ENCODE measurements at places on chromosomes 4 and X. TPM values are rescaled to one million over a fixed set of nuclear protein-coding genes. Genes with fewer than 3 reads are reported as not detected.

Gene LONRF3
- 13.3 TPM for total RNA-seq

Gene MAGEB10
- not detected for total RNA-seq

Gene C4orf36
- not detected for total RNA-seq

Gene VCX3B
- total RNA-seq = not detected

Gene EVC2
- 8.8 TPM for total RNA-seq

Gene ABCG2
- 5.0 TPM for total RNA-seq

Gene NR3C2
- 16.4 TPM for total RNA-seq

Gene MAGEA2
- total RNA-seq = not detected

Gene RNF150
- 0.33 TPM for total RNA-seq

Gene ARHGAP36
- not detected for total RNA-seq

Gene RBMXL3
- not detected for total RNA-seq

Gene SERTM2
- not detected for total RNA-seq

Gene NPNT
- total RNA-seq = not detected

Gene ZMAT1
- 3.7 TPM for total RNA-seq

Data from endothelial cell of umbilical vein (primary cell).